Esophagus squamous epithelium (tissue), 5 donors: ENCODE measurements at places on chromosomes 4 and X. TPM values are rescaled to one million over a fixed set of nuclear protein-coding genes. Genes with fewer than 3 reads are reported as not detected.

DNA sequence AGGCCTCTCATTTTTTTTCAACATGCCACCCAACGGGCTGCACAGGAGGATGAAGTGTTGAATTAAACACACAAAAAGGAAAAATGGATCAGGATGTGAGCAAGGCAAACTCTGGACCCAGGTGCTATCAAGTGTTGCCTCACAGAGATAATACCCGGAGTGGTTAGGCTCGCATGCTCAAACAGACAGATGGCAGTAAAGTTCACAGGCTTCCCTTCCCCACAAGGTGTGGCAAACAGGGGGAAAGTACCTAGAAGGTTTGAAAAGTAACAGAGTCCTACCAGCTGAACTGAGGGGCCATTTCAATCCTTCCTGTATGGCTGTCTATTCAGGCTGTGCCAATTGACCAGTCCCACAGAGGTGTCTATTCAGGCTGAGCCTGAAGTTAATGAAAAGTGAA lies 123.9 kb upstream of the GC start:
- no peak for DNase-seq

DNA sequence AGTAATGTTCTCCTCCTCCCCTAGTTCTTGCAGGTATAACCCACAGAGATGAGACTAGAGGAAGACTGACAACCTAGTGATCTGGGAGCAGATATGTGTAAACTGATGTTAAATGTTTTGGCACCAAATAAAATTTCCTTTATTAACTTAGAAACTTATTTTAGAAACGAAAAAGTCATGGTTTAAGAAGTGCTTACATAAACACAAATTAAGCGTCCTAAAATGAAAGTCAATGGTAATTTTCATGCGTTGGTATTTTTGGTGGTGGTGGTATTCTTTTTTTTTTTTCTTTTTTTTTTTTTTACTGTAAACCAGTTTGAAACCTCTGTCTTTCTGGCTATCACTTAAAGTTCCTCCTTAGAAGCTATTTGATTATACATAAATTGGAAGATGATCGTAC lies 1438.1 kb upstream of the TENM3 start:
- DNase-seq: no peak

DNA sequence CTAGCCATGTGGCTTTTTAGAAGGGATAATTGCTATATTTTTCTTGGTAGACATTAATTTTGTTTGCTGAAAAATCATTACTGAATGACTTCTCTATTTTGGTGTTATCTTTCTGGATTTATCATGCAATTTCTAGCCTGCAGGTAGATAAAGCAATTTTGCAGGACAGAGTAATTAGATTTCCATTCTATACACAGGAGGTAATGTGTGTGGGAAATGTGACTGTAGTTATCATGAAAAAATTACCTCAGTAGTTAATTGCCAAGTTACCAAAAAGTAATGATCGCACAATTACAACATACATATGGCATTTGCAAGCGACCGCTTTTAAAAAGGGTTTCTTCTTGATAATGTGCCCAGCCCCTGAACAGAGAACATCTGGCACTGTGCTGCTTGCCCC lies 66.1 kb downstream of the KIT start:
- no peak for DNase-seq

The PARM1 gene
- 1.9 TPM for total RNA-seq

The SRPK3 gene
- not detected for total RNA-seq

The STATH gene
- total RNA-seq: not detected
